ENCODE measurements at places on chromosomes 4 and X.
A peak's percentile ranks its signal among the peaks of the same experiment; 100 is the strongest.

GRCh38 chrX:48022100-48022499 lies 15.3 kb downstream of the SPACA5 start:
- no peak for DNase-seq

DNA sequence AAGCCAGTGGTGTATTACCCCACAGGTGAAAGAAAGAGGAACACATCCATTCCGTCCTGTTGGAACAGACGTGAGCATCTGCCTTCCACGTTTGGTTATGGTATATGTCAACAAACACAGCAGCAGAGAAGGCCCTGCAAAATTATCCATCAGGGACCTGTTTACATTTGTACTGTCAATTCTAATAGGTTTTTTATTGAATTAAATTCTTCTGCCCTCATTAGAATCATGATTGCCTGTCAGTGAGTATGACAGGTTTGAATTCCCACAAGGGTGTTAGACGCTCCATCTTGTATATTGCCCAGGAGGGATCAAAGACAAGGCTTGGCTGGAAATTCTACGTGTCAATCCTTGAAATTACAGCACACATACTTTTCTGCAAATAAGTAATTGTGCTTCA lies 339.9 kb upstream of the NOCT start:
- no peak for DNase-seq

DNA sequence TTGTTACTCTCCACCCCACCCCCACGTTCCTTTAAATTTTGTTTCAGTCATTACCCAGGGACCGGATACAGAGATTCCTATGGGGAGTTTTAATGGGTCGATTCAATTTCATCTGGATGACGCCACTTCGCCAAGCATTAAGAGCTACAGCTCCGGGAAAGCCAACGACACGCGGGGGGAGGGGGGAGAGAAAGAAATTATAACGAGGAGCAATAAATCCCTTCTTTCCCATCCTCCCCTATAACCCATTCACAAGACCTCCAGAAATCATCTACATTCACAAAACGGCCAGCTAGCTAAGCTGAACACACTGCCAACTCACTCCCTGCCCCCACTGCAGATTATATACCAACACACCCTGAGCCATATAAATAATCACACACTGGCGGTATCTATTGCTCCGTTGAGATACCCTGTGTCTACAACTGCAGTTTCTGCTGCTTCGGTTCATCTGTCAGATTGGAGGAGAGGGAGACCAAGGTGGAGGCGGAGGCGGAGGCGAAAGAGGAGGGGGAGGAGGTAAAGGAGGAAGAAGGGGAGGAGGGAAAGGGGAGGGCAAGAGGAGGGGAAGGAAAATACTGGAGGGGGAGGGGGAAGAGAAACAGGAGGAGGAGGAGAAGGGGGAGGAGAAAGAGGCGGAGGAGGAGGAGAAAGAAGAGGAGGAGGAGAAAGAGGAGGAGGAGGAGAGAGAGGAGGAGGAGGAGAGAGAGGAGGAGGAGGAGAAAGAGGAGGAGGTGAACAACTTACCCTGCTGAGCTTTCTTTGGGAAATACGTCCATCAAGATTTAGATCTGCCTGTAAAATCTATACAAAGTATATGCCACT lies 113.9 kb upstream of the VAMP7 start:
- DNase-seq, result peak; percentile 90

DNA sequence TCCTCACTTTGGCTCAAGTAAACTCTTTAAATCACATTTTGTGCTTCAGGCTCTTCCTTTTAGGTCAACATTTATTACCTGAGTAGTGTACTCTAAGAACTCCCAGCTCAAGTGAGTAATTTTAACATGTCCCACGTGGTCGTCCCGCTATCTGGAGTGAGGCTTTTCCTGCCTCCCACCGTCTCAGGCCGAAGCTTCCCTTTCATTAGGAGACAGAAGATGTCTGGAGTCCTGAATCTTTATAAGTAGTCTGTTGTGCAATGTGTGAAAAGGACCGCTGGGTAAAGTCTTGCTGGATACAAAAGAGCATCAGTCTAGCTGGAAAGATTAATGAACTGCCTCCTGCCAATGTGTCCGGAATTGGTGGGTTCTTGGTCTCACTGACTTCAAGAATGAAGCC lies 117.7 kb upstream of the NEIL3 start:
- DNase-seq, result no peak

GRCh38 chrX:28099166-28099565 lies 117.9 kb upstream of the DCAF8L1 start:
- no peak for DNase-seq

GRCh38 chr4:123217664-123218063 lies 178.9 kb upstream of the SPRY1 start:
- DNase-seq, result no peak

GRCh38 chrX:119101168-119101567 lies 26.4 kb downstream of the KIAA1210 start:
- DNase-seq, result no peak

DNA sequence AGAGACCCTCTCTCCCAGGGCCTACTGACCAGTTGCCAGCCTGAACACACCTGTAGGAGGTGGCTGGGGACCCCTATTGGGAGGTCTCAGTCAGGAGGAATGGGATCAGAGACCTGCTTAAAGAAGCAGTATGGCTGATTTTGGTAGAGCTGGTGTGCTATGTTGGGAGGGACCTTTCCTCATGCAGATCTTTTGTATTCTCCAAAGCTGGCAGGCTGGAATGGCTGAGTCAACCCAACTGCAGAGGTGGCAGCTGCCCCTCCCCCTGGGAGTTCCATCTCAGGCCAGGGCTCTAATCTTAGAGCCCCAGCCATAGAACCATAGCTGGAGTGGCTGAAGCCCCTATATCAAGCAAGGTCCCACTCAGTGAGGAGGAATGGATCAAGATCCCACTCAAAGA lies 279.3 kb upstream of the BMP3 start:
- DNase-seq, result no peak

- no peak for DNase-seq
Measured at GRCh38 chr4:4884611-4885010, 25.1 kb downstream of the MSX1 start.

DNA sequence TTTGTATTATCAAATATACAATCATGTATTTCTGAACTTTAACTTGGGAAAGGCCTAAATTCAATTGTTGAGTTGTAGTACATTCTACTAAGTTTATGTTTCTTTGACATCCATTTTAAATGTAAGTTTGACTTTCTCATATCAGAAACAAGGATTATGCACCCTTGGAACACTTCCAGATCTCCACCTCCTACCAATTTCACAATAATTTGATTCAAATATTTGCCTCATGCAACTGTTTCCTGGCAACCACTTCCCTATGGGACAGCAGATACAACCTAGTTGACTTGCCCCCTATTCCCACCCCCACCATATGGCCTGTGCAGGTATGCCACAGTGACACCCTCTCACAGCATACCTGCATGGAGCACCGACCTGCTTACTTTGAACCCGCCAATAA lies 506.4 kb upstream of the PABPC4L start:
- DNase-seq, result no peak

- DNase-seq, result peak; percentile 54
Measured at GRCh38 chr4:133775881-133776280, 425.7 kb downstream of the PABPC4L start.

GRCh38 chr4:65799513-65799912 lies 129.2 kb upstream of the EPHA5 start:
- DNase-seq, result no peak

DNA sequence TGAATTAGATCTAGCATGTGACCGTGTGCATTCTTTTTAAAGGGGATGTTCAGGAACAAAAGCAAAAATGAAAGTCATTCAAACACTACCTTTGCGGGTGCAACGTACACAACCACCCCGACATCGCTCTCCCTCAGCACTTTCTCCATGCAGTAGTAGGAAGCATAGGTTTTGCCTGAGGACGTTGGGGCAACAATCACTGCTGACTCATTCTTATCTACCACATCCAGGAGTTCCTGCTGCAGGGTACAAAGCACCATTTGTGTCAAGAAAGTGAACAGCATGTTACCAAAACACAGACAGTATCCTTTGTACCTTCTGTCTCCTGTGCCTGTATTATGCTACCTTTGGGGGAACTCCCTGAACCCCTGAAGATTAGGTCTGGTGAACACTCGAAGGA lies 58.6 kb downstream of the DDX60L start:
- DNase-seq, result peak; percentile 34

- no peak for DNase-seq
Measured at GRCh38 chr4:121881158-121881557, 10.9 kb upstream of the BBS7 start.

DNA sequence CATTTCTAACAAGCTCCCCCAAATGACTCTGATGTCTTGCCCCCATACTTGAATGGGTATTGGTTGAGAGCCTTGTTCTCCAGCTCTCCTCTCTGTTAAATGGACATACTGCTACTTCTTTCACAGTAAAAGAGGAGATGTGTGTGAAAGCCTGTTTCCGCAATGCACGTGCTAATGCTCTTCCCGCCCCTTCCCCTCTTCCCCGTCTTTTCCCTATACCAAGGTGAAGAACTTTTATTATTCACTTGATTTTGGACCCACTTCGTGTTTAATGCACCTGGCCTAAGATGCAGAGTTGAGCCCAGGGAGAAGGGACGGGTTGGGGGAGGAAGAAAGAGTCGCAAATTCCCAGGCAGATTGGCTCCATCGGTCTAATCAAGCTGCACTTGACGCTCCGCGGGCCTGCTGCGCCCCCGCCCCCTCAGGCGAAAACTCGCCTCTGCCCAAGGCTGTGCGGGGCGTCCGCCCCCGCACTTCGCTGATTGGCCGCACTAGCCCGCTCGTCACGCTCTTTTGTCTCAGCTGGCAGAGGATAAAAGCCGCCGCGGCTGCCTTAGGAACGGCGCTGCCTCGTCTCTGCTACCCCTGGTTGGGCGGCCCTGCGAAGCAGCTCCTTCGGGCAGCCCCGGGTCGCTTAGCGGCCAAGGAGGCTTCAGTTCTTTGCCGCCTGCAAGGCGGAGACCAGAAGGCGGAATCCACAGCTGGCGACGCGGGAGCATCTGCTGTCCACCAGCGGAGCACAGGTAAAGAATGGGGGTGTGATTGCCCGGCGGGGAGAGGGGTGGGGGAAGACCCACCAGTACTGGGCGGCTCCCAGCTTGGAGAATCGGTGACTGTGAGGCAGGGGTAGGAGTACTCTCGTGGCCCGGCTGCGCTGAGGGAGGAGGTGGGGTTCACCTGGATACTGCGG lies at the start of gene ZCCHC12:
Gene ZCCHC12 (plus strand): TSS at position 562 of the 910 bp plus-strand sequence. CDS start 1,421 bp downstream, outside the sequence.
- DNase-seq, result peak; percentile 55

- no peak for DNase-seq
Measured at GRCh38 chr4:153549405-153549804, 83.2 kb downstream of the TMEM131L start.

- DNase-seq, result no peak
Measured at GRCh38 chrX:6667048-6667768, 132.3 kb upstream of the VCX3A start.

DNA sequence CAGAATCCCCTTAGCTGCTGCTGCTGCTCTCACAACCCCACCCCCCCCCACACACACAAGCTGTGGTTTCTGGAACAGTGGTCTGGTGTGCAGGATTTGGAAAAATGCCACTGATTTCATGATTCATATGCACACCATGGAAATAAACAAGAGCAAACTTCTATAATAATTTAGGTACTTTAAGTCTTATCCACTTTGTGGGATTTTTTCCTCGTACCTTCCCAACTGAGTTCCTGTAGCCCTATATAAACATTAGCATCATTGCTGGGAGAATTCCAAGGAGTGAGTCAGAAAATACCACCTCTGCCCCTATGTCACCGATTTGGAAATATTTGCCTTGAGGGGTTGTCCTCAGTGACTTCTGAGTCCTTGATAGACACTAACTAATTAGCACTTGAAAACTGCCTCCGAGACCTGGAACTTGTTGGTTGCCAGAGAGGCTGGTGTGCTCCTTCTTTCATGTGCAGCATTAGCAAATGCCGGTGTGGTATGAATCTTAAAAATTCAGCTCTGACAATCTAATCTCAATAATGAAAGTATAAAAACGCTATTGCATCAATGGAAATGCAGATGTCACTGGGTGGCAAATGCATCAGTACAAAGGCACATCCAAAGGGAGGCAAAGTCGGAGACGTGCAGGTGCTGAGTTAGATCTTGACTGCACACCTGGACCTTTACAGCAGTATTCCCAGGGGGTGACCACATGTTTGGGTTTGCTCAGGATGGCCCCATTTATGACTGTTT lies 61.8 kb downstream of the CPE start:
- peak; percentile 53 for DNase-seq

Measured in EH (cell line).